Stimulated activated CD4-positive, alpha-beta T cell treated with anti-CD3 and anti-CD28 coated beads, Interleukin-1b, Interleukin-23, amount 100 ng/mL, for 1 hour (primary cell): ENCODE measurements at places on chromosomes 5 and 9.

DNA sequence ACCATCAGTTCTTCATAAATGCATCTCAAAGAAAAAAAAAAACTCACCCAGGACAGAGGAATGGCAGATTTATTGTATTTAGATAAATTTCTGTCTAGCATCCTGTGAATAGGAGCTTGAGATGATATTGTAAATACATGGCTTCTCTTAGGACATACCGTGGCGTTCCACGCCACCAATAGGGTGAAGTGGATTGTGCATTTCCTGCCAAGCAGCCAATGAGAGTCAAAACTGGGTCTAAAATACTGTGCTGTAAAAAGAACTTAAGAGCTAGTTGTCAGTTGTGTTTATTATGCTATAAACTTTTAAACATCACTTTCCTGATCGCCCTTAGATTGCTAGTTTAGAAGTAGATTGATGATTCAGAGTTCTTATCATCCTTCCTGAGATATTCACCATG, 20.9 kb upstream of the TRPM6 start:
- DNase-seq, result no peak

GRCh38 chr9:21871256-21871975, 69.0 kb downstream of the MTAP start:
- no peak for DNase-seq

- no peak for DNase-seq
Observed at GRCh38 chr5:91884036-91884435, 500.9 kb upstream of the ARRDC3 start.

- DNase-seq, result no peak
Observed at GRCh38 chr9:105329719-105330062, 85.2 kb downstream of the SLC44A1 start.

GRCh38 chr9:121778252-121779225, 127.1 kb downstream of the DAB2IP start:
- no peak for DNase-seq

GRCh38 chr5:137735555-137736284, at the start of gene KLHL3:
KLHL3 (minus strand) TSS chr5:137736089; CDS start chr5:137735646, 443 bp downstream.
- DNase-seq, result no peak

- no peak for DNase-seq
Observed at GRCh38 chr5:6637022-6637421, 3.8 kb downstream of the SRD5A1 start.

DNA sequence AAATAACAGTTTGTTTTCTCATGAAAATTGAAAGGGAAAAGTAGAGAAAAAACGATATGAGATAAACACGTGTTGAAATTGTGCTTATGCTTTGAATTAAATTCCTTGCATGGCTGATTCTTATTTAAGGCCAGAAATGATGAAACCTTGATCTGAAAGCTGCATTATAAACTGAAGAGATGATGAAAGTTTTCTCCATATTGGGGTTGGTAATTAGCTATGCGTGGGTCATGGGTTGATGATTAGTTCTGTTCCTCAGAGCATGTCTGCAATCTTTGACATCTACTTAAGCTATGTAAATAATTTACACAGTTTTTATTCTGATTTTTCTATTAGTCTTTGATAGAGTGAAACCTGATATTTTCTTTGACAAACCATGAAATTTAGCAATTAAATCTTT, 264.1 kb downstream of the CD180 start:
- no peak for DNase-seq

GRCh38 chr9:89254773-89255125, 56.2 kb upstream of the CKS2 start:
- no peak for DNase-seq

- DNase-seq, result no peak
Observed at GRCh38 chr5:59790376-59790775, 103.2 kb downstream of the PDE4D start.

GRCh38 chr5:9447691-9448090, 98.2 kb downstream of the SEMA5A start:
- no peak for DNase-seq

DNA sequence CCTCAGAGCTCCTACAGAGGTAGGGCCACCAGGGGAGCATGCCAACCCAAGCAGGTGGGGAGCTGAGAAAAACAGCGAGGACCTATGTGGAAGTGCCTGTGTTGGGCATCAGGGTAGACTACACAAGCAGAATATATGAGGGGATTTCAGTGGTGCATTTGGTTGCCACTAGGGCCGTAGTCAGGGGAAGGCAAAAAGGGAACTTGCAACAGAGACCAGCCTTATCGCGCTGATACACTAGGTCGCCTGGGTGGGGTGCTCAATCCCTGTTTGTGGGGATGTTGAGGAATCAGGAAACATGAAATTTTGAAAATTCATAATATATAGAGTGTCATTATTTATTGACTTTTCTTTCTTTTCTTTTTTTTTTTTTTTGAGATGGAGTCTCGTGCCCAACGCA, 370.9 kb upstream of the PRR16 start:
- DNase-seq, result no peak

DNA sequence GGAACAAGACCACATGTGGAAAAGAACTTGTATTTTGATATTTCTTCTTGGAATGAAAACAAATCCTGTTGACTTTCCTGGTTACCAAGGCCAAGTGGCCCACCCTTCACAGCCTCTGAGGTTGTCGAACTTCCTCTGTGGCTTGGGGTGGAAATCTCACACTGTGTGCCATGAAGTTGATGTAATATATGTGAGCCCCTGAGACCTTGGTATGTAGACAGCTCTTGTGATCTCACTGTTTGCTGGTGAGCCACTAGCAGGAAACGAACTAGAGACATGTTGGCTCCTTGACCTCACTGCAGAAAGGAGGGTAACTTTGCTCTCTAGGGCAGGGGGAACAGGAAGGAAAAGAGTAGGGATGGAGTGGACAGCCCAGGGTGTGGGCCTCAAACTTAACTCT, 159.4 kb downstream of the ARHGAP26 start:
- DNase-seq, result no peak

GRCh38 chr5:149027636-149028035, 35.2 kb downstream of the SH3TC2 start:
- DNase-seq, result no peak

GRCh38 chr9:80866576-80867227, 822.6 kb downstream of the TLE1 start:
- DNase-seq, result no peak

GRCh38 chr5:31990081-31990650, 184.0 kb downstream of the GOLPH3 start:
- DNase-seq, result no peak

- DNase-seq, result no peak
Observed at GRCh38 chr5:76114179-76114851, 31.1 kb downstream of the SV2C start.

DNA sequence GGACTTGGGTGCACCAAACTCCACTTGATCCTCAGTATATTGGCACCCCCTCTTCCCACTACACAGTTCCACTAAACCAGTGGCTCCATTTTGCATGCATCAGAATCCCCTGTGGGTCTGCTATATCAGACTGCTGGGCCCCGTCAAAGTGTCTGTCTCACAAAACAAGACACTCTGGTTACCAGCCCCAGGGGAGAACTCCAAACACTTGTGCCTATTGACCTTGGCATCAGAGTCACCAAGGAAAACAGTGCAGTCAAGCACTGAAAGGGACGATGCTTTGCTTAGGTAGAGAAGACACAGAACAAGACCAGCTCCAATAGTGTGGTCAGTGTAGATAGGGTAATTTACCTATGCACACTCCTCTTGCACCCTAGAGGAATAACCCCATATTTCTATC, 205.8 kb upstream of the RAI14 start:
- no peak for DNase-seq

DNA sequence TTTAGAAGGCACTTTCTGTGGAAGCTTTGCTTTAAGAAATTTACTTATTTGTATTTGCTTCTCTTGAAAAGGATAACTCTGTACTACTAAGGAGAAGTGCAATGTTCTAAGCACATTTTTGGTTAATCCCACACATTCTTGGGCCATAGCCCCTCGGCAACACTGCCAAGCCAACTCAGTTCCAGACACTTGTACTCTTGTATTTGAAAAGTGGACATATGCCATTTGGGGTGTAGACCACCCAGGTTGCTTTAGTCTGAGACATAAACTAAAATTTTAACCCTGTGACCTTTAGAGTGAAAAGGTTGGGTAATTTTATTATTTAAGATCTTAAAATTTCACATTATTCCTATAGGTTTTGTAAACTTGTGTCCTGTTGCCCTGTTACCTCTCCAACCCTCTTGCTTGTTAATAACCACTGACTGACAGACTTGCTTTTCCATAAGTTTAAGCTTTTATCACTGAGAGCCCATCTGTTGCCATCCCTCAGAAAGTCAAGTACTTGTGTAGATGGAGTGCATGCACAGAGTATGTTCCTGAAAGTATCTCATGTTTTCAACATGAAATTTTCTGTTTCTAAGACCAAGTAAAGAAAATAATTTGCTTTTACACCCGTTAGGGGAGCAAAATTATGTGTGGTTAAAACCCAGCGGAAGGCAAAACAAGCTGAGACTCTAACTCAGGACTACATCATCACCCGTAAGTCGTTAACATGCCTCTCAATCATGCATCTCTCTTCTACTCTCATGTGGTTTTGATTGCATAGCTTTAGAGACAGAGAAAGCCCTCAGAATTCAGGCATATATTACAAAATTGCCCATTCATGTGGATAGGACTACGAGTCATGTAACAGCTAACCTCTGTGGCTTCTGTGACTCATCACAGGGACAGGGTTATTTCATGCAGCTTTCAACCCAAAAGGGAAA, 117.3 kb downstream of the GDNF start:
- DNase-seq, result no peak

DNA sequence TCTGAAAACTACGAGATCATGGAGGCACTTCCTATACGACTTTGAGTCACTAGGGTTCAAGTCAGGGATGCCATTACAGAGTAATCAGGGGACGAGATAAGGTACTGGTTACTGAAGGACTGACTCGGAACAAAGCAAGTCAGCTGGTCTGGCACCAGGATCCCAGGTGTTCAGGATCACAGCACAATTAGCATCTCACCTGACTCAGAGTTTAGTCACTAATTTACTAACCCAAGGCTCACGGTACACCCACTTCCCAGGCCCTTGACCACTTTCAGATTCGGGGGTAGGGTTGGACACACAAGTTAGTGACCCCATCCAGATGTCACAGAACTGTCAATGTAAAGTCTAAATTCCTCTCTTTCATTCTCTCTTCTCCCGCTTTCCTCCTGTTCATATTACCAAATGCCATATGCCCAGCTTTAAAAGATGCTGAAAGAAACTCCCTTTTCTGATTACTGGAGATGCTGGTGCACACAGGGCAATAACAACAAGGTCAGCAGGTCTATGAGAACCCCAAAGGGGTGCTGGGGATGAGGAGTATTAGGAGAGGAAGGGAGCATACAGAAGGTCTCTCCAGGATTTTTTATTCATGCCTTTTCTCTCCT, 657.8 kb downstream of the TLE1 start:
- no peak for DNase-seq

GRCh38 chr9:110691002-110691549, 22.5 kb downstream of the MUSK start:
- DNase-seq, result no peak

DNA sequence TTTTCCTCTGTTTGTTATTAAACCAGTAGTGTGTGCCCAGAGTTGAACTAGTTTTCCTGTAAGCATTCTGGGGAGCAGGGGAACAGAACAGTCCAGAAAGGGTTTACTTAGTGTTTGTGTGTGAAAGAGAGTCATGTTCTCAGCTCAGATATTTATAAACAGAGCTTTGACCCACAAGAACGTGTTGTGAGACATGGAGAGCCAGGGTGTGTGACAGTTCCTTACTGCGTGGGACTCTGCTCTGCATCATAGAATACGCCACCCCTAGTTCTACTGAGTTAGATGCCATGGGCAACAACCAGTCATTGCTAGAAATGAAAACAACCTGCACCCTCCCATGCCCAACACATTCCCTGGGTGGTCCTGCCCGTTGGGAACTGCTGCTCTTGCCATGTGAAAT, 330.7 kb downstream of the NDUFS4 start:
- no peak for DNase-seq

- DNase-seq, result no peak
Observed at GRCh38 chr9:113622600-113623400, 159.3 kb downstream of the RGS3 start.

DNA sequence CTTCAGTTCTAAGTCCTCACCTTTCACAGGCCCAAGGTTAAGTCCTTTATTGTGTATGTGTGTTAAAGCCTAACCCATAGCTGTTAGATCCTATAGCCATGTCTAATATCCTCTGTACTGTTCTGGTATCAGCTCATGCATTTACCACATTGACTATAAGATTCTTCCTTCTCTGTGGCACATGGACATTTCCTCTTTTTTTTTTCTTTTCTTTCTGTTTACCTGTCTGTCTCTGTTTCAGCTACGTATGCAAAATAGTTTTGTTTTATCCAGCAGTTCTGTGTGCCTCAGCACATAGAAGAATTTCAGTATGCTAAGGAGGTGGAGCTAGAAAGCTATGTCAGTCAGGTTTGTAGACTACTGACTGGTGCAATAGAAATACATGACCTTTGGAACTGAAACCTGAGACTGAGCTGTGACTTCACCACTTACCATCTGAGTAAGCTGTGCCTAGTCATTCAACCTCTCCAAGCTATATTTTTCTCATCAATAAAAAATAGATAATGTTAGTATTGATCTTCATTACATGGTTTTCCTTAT, 155.6 kb upstream of the VLDLR start:
- no peak for DNase-seq

DNA sequence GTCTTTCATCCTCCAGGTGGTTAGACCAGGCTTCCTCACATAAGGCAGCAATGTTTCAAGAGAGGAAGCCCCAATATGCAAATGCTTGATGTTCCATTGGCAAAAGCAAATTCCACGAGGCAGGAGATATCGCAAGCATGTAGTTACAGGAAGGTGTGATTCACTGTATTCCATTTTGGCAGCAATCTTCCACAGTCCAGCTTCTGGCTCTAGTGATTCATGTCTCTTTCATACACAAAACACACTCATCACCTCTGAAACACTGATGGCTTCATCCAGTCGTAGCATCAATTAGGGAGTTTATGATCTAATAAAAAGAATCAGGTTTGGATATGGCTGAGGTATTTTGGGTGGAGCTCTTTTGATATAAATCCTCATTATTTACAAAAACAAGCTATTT, 552.2 kb upstream of the RIOK2 start:
- no peak for DNase-seq

- no peak for DNase-seq
Observed at GRCh38 chr5:6805841-6806240, 92.6 kb downstream of the TENT4A start.

DNA sequence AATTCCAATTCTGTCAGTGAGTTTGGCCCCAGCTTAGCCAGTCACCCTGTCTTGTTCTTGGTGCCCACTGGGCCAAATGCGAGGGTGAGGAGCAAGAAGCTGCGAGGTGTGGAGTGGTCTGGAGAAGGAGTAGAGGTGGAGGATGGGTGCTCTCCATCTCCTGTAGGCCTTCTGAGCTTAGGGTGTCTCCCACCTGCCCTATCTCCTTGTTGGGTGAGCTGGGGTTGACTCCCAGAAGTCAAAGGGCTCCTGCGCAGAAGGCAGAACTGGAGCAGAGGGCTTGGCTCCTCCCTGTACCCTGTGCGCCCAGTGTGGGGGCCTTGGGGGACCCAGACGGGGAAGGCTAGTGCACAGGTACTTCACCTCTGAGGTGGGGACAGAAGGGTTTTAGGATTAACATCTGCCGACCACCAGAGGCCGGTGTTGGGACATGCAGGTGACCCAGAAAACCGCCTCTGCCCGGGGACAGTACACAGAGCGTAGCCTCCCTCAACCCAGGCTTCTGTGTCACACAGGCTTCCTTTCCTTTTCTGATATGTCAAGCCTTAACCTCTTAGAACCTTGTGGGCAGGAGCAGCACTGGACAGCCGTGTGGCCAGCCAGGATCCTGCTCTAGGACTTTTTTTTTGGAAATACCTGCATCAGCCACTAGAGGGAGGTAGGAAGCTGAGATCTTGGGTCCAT, 16.9 kb downstream of the IL5 start:
- no peak for DNase-seq

GRCh38 chr5:100299261-100299660, 235.9 kb upstream of the FAM174A start:
- no peak for DNase-seq

GRCh38 chr5:141789330-141789729, 88.9 kb downstream of the PCDH1 start:
- DNase-seq, result no peak
